ENCODE measurements at places on chromosomes 6 and 20.

DNA sequence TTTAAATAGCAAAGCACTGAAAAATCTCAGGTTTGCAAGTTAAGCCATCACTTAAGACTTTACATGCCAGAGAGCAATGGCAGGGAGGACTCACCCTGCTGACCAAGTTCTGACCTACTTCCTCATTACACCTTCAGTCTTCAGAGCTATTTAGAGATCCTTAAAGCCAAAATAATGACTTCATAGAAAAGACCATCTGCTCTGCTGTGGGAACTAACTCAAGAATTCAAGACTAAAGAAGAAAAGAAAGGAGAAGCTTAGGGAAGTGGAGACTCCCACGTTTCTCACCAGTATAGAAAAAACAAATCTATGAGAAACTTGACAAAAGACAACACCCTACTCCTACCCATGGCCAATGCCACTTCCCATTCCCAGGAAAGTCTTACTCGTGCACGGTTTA, 28.6 kb downstream of the XPO5 start:
- no peak for DNase-seq

DNA sequence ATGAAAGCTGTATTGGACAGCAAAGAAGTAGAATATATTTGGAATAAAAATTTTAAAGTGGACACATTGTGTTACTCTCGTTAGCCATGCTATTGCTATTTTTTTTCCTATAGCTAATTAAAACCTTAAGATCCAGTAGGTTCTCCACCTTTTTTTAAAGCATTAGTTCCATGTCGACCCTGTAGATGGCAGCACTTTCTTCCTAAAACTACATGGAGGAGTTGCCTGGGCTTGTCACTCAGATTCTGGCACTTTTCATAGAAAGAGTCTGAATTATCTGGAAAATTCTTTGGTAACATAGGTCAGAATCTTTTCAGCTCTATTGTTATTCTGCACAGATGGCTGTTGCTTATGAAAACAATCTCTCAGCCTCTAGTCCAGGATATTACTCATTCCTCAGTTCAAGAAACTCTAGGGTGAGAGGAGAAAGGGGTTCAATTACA, 42.0 kb upstream of the ESR1 start:
- DNase-seq, result peak; percentile 67

DNA sequence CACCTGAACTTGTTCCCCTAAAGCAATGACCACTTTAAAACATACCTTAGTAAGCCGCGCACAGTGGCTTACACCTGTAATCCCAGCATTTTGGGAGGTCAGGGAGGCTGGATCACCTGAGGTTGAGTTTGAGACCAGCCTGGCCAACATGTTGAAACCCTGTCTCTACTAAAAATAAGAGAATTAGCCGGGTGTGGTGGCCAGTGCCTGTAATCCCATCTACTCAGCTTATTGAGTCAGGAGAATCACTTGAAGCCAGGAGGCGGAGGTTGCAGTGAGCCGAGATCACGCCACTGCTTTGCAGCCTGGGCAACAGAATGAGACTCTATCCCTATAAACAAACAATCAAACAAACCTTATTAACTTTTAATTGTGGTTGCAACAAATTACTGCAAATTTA, 1.6 kb upstream of the RAET1E start:
- no peak for DNase-seq

DNA sequence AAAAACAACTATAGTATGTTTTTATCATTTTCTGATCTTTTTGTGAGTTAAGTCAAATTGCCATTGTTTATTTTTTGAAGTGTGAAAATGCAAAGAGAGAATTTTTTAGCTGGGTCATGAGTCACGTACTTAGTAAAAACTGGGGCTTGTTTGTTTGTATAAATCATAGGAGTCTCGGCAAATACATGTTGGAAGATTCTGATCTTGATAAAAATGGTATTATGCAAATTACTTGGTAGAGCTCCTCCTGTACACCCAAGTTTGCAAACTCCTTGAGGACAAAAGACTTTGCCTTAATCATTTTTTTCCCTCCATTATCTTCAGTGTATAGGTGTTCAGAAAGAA, 25.8 kb downstream of the TBPL1 start:
- DNase-seq, result no peak

DNA sequence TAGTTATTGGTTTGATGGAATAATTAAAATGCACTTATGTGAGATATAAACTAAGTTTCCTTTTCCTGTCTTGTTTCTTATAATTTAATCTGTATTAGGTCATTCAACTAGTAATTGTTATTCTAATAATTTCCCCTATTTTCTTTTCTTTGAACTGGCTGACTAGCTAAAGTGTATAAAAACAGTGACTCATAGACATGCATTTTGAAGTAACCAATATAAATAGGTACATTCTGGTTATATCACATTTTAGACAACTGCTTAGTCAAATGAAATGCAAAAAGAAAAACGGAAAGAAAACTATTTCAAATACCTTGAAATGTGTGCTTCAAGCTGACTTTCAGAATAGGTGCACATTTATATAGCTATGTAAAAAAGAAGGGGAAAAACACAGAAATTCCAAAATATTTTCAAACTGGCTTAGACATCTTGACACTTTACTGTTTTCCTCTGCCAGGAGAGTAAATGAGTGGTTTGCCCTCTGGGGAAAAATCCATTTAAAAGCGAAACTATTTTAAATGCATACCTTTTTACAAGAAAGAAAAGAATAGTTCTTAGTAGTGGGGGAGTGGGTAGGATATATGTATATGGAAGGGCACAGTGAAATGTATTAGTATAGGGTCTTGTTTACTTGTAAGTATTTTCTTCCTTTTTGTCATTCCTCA, 28.3 kb downstream of the KCNQ5 start:
- DNase-seq, result no peak

DNA sequence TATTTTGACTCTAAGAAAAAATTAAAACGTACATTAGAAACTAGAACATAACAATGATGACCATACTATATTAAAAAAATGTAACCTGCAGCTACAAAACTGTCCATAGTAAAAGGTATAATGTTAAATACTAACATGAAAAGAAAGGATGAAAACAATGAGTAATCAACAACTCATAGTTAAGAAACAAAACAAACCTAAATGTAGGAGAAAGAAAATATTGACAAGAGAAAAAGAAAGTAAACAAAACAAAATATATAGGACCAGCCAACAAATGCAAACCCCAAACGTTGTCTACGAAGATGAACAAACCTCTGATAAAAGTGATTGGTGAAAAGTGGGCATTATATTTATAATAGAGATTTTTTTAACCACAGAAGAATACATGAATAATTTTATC, 41.1 kb upstream of the ADGRG6 start:
- no peak for DNase-seq
